ENCODE measurements at places on chromosomes 3 and 15. TPM values are rescaled to one million over a fixed set of nuclear protein-coding genes. Genes with fewer than 3 reads are reported as not detected.
A peak's percentile ranks its signal among the peaks of the same experiment; 100 is the strongest.

The TRIM69 gene
- total RNA-seq: 13.4 TPM

The RHOV gene
- total RNA-seq: 1.4 TPM

GRCh38 chr3:45626096-45626887, 31.7 kb downstream of the LIMD1 start:
- DNase-seq: no peak

GRCh38 chr3:150324788-150325187, 83.3 kb upstream of the TSC22D2 start:
- no peak for DNase-seq

- peak; percentile 77 for DNase-seq
Measured at GRCh38 chr3:14548321-14548729, 8.2 kb upstream of the GRIP2 start.

DNA sequence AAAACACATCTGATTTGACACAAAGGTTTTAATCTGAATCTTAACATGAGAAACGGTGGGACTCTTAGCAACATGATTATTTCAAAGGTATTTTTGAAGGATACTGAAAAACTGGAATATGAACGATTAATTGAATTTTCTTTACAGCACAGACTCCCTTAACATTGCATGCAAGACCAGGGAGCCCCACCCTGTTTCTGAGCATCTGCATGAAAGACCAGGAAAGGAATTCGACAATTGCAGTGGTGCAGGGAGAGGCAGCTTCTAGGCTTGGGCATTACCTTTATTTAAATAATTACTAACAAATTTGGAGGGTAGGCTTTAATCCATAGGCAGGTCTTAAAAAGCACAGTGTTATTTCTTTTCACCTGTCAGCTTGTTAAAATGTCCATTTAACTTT, 240.6 kb upstream of the TOPAZ1 start:
- DNase-seq: no peak

DNA sequence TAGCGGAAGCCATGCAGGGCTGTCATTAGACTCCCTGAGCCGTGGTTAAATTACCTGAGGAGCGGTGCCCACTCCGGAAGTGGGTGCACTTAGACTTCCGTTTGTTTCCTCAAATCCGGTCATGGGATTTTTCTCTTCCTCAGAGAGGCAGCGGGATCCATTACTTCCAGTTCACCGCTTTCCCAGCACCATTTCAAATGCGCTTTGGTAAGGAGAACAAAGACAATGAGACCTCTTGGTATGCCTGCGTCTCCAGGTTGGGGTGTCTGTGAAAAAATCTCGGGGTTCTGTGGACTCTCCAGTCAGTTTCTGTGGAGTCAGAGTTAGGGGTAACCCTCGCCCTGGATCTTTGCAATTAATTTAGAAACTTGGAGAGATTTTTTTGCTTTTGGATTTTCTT, 132.3 kb upstream of the PTPRG start:
- DNase-seq: no peak

- no peak for DNase-seq
Measured at GRCh38 chr3:60528651-60529050, 722.6 kb downstream of the FHIT start.

DNA sequence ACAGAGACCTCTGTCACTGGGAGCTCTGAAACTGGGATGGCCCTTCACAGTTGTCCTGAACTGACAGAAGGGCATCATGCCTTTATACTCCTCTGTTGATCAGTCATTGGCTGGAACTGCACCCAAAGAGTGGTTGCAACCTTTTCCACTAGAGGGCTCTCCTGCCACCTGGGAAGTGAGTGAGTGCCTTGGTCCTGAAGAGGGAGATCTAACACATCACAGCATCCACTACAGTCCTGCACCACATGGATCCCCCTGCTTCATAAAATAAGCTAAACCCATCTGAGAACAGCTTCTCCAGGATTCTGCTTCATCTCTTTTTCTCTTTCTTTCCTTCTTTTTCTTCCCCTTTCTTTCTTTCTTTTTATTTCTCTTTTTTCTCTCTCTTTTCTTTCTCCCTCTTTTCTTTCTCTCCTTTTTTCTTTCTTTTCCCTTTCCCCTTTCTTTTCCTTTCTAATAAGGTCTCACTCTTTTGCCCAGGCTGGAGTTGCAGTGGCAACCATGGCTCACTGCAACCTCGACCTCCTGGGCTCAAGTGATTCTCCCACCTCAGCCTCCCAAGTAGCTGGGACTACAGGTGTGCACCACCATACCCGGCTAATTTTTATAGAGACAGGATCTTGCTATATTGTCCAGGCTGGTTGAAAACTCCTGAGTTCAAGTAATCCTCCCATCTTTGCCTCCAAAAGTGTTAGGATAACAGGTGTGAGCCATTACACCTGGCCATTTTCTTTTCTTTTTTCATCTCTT, 42.8 kb upstream of the RAF1 start:
- DNase-seq: peak; percentile 70

- DNase-seq: no peak
Measured at GRCh38 chr15:45150481-45150880, 20.7 kb downstream of the DUOX1 start.

DNA sequence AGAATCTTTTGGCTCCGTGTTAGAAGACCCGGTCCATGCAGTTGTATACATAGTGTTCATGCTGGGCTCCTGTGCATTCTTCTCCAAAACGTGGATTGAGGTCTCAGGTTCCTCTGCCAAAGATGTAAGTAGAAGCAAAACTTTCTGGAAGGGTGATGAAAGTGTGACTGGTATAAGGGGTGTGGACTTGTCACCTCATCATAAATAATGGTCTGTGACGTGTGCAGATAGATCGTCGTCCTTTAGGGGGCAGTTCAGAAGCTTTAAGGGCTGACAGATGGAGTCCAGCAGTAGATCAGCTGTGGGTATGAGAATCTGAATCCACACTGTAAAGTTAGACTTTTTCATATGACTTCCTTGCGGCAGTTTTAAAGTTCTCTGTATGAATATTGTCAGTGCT, 15.3 kb downstream of the SEC61A1 start:
- no peak for DNase-seq

DNA sequence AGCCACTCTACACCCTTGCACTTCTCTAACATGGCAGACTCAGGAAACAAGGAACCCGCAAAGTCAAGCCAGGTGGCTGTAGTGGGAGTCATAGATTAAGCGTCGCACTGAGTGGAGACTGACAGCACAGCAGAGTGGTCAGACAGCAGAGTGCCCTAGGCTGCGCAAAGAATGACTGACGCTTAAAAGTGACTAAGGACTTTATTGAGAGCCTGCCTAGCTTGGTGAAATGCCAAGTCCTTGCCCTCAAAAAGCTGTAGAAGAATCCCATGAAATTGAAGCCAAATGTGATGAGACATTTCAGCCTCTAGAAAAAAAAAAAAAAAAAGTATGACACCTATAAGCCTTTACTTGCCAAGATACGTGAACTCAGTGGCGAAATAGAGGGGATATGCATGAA, 30.2 kb downstream of the NCEH1 start:
- no peak for DNase-seq
